ENCODE measurements at places on chromosomes 16 and 17. TPM values are rescaled to one million over a fixed set of nuclear protein-coding genes. Genes with fewer than 3 reads are reported as not detected.
A peak's percentile ranks its signal among the peaks of the same experiment; 100 is the strongest.

DNA sequence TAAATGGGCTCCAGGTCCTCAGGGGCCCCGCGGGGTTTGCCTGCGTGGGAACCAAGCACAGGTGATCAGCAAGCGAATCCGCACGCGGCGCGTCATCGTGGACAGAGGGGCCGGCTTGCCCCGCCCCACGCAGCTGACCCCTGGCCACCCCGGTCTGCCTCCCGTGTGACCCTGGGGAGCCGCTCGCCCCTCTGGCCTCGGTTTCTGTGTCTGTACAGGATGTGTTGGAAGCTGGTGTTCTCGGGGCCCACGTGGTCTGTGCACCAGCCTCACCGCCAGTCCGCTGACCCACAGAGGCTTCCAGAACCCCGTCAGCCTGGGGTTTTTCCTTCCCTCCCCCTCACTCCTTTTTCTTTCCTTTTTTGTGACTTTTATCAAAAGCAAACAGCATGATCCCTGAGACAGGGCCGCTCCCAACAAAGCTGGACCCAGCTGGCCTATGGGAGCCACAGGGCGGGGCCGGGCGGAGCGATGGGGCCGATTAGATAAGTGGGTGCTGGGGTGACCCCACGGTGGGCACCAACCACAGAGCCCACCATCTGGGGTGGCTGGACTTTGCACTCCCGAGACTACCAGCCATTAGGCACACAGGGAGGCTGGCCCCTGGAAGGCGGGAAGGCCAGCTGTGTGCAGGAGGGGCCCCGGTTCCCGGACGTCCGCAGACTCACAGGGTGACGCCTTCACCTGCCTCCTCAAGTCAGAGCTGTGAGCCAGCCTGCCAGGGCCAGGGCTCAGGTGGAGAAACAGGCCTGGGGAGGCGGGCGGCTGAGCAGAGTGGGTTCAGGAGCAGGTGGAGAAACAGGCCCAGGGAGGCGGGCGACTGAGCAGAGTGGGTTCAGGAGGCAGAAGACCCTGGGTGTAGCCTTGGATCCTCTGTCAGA lies 56.0 kb downstream of the ZFPM1 start:
- no peak for DNase-seq

DNA sequence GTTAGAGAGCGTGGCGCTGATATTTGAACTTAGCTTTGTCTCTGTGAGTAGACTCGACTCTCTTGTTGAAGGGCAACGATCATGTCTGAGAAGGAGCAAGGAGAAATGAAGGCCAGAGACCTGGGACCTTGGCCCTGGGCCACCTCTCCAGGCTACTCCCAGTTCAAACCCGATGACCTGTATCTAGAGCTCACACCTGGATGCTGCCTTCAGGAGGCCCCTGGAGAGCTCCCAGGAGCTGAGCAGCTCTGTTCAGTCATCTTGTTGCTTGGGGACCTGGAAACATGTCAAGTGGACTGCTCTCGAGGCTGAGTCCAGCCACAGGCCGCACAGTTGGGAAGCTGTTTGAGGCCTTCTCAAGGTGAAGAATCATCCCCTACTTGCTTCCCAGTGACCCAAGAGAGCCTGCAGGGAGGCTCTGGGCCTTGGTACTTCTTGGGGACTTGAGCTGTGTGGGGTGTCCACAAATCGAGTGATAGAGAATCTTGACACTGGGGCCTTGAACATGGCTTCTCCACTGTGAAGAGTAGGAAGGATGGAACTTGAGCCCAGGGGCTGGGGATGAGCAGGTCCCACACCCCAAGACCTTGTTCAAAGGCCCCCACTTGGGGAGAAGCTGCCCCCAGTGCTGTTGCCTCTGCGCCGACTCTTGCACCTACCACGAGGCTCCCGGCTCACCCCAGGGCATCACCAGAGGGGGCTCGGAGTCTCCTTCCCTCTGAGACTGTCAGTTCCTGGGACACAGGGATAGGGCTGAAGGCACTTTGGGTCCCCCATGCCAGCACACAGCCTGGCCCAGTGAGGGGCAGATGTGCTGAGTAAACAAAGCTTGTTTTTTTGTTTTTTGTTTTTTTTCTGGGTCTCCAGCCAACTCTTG lies 112.1 kb downstream of the IRX5 start:
- DNase-seq, result no peak

GRCh38 chr17:68564415-68565111 lies 36.6 kb downstream of the FAM20A start:
- DNase-seq, result no peak

DNA sequence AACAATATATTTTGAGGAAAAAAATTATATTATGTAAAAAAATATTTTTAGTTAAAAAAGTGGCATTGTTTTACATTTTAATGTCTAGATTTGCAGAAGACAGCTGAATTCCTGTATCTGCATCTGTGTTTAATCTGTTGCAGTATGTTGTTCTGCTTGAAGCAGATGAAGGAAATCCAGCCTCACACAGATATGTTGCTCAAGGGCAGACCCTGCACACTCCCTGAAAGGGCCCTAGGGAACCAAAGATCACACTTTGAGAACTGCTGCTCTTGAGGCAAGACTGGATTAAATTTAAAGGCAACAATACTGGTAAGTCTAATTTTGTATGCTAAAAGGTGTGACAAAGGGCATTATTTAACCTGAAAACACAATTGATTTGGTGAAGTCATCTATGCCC lies 16.4 kb upstream of the SLC6A4 start:
- DNase-seq, result no peak

GRCh38 chr16:1791256-1791942 lies 2.1 kb downstream of the IGFALS start:
- no peak for DNase-seq

DNA sequence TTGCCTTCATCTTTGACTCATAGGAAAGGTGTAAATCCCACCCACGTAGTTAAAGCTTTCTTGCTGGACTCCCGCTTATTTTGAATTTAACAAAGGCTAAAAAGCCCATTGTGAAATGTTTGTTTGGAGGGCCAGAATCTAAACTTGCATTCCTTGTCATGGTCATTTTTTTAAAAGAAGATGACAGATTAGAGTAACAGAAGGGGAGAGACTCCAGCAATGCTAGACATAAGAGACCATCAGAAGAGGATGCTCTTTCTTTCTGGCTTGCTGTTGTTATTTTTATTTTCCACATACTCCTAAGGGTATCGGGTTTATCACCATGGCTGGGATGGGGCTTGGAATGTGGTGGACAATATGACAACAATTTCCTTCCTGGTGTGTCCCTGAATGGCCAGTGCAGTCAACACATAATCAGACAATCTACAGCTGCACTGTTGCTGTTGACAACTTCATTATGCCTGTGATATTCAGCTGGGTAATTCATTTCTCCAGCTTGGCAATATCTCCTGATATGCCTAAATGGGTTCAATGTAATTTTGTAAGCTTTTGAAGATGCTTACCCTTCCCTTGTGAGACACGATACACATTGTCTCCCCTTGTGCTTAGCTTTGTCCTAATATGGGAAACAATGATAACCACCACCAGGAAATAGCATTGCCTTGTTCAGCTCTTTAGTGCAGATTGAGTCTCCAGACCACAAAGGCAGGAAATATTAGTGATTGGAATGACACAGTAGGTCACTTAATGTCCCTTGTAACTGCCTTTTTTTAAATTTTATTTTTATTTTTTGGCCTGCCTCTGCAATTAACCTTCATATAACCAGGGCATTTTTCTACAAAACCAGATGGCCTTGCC lies 164.3 kb downstream of the ANKFN1 start:
- peak; percentile 67 for DNase-seq

DNA sequence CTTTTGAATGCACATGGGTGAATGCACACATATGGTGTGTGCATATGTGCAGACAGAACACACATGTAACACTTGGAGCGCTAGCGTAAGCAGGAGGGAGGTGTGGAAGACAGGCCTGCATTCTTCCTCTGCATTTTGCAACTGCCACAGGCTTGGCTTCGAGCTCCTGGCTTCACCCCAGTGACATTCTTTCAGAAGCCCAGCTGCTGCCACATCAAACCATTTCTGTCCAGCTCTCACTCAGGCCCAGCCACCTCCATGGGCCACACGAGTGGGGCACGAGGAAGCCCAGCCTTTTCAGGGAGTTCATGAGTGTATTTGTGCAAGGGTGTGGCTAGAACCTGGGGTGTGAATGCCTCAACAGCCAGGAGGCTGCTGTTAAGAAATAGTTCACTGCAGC lies 18.8 kb downstream of the LGALS3BP start:
- DNase-seq, result no peak

DNA sequence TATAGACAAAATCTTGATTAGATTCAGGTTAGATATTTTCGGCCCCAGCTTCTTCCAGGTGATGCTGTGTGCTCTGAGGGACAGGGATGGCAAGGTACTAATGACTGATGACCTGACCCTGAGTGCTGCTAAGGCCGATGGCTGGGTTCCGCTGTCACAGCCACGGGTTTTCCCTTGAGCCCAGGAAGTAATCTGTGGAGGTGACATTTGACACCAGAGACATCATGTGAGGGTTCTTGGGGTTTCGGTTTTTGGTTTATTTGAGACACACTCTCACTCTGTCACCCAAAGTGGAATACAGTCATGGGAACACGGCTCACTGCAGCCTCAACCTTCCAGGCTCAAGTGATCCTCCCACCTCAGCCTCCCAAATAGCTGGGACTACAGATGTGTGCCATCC lies 9.8 kb downstream of the OTOP3 start:
- DNase-seq, result no peak

DNA sequence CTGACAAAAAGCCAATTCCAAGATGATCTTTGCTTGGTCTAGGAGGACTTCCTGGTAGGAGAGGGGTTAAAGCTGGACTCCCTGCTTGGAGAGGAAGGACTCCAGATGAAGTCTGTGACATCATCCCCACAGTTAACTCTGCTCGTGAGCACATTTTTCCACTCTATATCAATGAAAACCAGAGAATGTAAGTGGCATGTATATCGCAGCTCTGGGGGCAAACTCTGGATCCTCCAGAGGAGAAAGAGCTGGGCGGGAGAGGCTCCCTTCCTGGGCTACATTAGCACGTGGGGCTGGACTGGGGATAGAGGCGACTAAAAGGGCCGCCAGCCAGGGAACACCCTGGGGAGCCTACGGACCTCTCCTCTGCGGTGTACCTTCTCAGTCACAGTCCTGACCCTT lies 34.1 kb downstream of the HIC1 start:
- peak; percentile 48 for DNase-seq

DNA sequence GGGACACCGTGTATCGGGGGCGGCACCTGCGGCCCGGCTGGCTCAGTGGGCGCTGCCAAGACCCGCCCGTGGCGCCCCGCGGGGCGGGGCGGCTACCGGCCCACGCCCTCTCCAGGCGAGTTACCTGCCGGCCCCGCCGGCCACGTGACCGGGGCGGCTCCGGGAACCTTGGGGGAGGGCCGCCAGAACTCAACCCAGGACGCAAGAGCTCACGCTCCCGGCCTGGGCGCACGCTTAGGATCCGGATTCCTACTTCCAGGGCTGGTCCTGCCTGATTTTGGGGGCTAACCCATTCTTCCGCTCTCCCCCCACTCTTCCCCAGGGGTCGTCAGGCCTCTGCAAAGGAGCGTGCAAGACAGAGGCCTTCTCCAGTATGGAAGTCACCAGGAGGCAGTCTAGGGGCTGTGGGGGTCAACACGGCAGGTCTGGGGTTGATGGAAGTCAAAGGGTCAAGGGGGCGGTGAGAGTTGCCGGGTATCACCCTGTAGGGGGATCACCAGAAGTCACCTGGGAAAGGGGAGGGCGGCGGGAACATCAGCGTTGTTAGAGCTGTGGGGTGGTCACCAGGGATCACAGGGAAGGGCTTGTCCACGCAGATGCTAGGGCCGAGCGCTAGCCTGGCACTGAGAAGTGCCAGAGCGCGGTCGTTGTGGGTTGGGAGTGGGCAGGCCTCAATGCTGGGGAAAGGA lies 354 bp upstream of the ESRP2 start:
- no peak for DNase-seq

DNA sequence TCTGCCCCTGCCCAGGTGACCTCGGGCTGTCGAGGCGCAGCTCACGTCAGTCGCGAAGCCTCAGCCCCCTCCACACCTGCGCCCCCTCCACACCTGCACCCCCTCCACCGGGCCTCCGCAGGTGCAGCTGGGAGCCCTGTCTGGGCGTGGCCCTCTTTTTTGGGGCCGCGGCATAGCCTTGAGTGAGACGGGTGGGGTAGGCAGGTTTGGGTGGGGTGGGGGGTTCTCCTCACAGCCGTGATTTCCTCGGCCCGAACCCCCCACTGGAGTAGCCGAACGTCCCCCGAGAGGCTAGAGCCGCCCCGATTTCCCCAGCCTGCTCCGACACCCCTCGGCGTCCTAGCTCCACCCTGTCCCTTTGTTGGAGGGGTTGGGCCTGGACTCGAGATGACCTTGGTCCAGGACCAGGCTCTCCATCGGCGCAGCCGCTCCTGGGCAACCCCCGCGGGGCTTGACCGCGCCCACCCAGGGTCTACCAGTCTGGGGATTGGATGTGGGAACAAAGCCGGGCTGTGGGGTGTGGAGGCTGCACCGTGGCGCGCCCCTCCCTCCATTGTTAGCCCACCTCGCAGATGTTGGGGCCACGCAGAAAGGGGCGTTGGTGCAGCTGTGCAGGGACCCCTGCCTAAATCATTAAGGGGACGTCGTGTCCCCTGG lies 626 bp downstream of the TUBB3 start:
- DNase-seq, result no peak

- peak; percentile 49 for DNase-seq
Observed at GRCh38 chr17:28643983-28644786, 773 bp downstream of the BLTP2 start.

- no peak for DNase-seq
Observed at GRCh38 chr17:78318843-78319242, 41.0 kb downstream of the SOCS3 start.

GRCh38 chr17:7179317-7180254 lies at the start of gene ASGR1:
TSS of gene ASGR1 (minus strand) at chr17:7179370. CDS start at chr17:7178563, 807 bp downstream.
- no peak for DNase-seq

- DNase-seq, result no peak
Observed at GRCh38 chr17:78101542-78101941, 27.0 kb downstream of the TMC6 start.

The PYY gene
- total RNA-seq, result not detected

The NT5M gene
- total RNA-seq, result 1.1 TPM

The NACA2 gene
- not detected for total RNA-seq

Data from lung microvascular endothelial cell (primary cell).